HS-5 (cell line): ENCODE measurements at places on chromosomes 12 and 14.

DNA sequence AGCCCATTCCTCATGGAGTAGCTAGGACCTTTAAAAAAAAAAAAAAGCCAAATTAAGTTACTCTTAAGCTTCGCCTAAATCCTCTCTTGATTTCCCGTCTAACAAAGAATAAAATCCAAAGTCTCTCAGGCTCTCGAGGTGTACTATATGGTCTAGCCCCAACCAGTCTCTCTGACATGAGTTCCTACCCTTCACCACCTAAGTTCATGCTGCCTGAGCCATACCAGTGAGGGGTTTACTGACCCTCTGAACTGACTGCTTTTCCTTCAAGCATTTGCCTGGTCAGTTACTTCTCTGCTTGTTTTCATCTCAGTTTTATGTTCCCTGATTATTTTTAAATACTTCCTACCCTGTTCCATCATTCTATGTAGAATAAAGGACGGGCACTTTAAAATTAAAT lies 58.2 kb upstream of the KCNMB4 start:
- DNase-seq: no peak

DNA sequence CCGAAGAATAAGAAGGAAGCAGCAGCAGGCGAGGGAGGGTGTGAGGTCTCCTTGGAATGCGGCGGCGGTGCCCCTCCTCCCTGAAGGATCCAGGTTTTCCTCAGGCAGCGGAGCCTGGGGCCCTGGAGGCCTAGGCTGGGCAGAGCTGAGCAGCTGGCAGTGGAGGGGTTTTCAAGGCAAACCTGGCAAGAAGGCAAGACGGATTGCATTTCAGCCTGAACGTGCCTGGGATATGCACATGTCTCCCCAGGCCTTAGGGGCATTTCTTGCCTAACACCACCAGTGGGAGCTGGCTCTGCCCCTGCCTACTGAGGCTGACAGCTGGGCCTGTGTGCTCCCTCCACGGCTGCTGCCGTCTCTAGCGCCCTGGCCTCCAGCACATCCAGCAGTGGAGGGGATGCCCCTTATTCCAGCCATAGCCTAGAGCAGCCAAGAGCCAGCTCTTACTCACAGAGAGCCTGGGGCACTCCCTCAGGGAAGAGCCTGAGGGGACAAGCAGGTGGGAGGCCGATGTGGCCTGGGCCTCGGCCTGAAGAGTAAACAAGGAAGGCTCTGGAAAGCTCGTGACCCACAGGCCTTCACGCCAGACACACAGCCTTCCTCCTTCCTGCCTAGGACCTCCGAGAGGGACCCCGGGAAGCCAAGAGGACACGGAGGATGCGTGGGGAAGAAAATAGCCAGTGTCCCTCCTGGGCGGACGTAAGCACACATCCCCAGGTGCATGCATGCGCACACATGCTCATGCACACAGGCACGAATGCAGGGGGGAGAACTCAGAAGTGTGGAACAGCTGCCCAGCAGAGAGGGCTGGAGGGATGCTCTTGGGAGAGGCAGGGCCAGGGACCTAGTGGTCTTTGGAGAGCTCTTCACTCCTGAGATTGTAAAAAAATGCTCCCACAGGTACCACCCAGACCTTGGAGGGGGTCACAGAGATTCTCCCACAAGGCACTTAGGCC lies 23.0 kb upstream of the EIF2B2 start:
- no peak for DNase-seq

- DNase-seq: no peak
Observed at GRCh38 chr12:79537675-79538074, 153.1 kb downstream of the PAWR start.

DNA sequence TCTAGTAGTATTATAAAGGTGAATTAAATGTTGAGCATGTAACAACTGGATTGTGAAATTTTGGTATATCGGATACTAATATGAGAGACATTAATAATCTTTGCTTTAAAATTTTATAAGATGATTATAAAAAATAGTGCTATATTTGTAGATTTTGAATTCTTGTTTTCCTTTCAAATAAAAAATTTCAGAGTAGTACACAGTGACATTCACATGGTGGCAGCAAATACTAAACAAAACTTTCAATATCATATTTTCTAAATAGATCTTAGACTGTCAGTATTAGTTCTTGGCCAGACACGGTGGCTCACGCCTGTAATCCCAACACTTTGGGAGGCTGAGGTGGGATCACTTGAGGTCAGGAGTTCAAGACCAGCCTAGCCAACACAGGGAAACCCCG lies 166.0 kb downstream of the NAV3 start:
- DNase-seq: no peak

DNA sequence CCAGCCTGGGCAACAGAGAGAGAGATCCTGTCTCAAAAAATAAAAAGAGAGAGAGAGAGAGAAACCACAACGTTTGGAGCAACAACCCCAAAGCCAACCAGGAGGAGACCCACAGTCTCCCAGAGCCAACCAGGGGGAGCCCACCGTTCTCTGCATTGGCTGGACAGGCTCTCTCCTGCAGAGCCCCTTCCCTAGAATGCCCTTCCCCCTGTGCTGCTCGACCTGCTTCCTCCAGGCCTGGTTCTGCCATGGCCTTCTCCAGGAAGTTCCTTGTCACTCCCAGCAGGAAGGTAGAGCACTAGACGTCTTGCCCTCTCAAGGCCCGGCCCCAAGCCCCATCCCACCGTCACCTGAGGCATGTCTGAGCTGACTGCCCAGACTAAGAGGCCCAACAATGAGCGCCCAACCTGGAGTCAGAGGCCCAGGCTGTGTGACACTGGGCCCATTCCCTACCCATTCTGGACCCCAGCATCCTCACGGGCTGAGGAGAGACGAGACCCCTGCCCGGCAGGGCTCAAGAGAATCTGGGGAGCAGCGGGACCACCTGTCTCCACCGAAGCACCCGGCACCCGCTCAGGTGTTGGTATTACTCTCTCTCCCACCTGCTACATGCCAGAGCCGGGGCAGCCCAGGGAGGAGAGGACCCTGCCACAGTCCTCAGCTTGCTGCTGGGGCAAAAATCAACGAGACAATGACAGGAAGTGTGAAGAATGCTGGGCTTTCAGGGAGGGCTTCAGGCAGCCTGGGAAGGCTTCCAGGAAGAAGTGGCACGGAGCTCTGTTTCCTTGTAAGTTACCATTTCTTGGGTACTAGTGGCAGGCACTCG lies 61.2 kb downstream of the DIO3 start:
- no peak for DNase-seq

DNA sequence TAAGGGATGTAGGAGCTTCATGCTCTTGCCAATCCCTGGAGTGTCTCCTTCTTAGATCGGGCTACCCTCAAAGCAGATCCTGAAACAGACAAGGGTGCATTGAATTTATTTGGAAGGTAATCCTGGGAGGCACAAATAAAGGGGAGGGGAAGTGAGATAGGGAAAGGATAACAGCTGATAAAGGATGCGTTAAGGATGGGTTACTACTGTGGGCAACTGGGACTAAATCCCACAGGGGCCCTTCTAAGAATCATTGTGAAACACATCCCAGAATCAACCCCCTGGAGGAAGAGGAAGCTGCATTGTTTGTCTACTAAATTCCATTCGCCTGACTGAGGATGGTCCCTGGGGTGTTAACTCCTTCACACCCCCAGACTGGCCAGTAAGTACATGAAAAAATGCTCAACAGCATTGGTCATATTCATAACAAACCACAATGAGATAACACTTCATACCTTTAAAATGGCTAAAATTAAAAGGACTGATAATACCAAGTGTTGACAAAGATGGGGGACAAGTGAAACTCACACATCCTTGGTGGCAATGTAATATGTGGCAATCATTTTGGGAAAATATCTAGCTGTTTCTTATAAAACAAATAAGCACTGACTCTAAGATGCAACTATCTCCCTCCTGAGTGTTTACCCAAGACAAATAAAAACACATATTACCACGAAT lies 37.0 kb upstream of the CMKLR1 start:
- no peak for DNase-seq

DNA sequence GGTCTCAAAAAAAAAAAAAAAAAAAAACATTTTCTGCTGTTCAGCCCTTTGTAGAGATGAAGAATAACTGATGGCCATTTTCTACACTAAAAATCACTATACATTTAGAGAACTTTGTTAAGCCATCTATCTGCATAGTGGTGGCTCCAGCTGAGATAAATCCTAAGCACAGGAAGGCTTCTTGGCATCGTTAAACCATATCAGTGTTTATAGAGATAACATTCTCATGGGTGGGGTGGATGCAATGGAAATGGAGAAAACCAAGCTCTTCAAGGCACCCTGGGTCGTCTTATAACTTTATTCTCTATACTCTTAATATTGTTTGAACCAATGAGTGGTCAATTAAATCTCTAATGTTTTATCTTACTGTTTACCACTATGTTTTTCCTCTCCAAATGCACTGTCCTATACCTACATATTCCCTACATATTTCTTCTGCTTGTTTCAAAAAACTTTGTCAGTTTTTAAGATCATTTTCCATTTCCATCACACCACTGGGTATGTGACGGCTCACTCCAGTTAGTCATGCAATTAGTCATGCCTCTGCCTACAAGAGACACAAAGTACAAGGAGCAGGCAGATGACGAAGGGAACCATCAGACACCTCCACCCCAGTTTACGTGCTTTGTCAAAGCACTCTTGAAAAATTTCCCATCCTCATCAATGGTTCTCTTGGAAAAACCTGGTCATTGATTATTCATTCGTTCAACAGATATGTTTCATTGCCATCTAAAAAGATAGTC lies 119.3 kb upstream of the OVCH1 start:
- peak; percentile 66 for DNase-seq

DNA sequence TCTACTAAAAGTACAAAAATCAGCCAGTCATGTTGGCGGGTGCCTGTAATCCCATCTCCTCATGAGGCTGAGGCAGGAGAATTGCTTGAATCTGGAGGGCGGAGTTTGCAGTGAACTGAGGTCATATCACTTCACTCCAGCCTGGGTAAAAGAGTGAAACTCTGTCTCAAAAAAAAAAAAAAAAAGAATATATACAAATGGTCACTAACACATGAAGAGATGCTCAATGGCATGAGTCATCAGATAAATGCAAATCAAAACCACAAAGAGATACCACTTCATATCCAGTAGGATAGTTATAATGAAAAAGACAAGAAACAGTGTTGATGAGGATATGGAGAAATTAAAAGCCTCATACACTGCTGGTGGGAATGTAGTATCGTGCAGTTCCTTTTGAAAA lies 33.6 kb upstream of the METAP2 start:
- peak; percentile 20 for DNase-seq

GRCh38 chr12:66768293-66768692 lies 89.4 kb upstream of the GRIP1 start:
- no peak for DNase-seq

DNA sequence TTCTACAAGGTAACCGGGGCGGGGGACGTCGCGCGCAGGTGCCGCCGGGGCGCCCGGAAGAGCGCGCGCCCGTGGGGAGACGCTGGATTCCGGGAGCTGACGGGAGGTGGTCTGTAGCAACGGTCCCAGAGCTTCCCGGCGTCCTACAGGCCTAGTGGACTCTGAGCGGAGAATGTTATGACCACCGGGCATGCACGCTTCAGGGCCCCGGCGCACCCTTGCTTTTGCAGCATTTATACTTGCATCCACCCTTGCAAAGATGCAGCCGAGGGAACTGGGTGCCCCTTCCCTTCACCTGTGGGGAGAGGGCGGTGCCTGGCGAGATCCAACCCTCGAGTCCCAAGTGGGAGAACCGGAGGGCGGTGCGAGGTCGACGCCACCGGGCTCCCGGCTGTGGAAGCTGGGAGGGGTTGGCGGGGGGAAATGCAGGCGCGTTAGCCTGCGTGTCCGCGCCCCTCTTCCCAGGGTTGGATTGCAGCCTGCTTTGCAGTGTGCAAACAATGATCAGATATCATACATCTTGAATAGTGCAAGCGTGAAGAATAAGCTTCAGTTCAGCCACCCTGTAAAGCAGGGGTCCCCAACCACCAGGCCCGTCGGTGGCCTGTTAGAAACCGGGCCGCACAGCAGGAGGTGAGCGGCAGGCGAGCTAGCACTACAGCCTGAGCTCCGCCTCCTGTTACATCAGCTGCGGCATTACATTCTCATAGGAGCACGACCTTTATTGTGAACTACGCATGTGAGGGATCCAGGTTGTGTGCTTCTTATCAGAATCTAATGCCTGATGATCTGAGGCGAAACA lies 576 bp downstream of the ERP29 start:
- peak; percentile 33 for DNase-seq

DNA sequence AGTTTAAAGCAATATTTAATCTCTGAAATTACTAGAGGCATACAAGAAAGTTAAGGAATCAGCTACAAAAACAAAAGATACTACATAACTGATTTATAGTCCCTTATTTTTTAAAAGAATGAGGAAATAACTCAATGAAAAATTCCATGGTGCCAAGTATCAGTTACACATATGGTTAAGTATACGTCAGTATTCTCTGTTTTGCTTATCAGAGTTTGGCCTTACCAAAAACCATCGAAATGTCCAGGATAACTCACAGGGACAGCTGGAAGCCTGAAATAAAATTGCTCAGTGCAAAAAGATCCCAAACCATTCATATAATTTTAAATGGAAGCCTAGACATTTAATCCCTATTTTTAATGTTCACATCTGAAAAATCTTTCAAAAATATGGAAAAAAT lies 3.6 kb downstream of the CFL2 start:
- DNase-seq: no peak

DNA sequence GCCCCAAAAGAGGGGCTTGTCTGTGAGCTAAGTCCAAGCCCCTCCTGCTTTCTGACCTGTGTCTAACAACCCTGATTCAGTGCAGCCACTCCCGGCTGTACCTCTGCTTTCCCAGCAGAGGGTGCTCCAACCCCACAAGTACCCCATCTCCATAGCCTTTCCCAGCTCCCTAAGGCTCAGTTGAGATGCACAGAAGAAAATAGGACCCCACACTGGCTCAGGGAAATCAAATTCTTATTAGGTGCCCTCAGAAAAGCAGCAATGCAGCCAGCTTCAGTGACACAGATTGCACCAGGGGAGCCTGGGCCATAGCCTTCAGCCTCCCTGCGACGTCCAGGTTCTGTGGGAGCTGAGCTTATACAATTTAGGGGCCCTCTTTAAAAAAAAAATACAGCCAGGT lies 49.9 kb downstream of the LRRC74A start:
- DNase-seq: peak; percentile 22

DNA sequence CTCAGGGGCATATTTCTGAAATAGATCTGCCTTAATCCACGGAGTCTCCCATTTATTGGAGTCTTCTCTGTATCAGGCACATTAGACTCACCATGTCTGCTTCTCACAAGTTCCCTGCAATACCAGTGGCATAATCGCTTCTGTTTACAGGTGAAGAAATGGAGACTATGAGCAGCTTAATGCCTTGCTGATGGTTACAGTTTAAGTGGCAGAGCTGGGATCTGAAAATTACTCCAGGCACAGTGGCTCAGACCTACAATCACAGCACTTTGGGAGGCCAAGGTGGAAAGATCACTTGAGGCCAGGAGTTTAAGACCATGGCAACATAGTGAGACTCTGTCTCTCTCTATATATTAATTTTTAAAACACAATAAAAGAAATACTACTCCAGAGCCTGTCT lies 7.3 kb upstream of the RIC8B start:
- DNase-seq: no peak
